ENCODE measurements at places on chromosomes 1 and 21.
A peak's percentile ranks its signal among the peaks of the same experiment; 100 is the strongest.

GRCh38 chr1:229627003-229627402, 956 bp downstream of the URB2 start:
- DNase-seq, result no peak

DNA sequence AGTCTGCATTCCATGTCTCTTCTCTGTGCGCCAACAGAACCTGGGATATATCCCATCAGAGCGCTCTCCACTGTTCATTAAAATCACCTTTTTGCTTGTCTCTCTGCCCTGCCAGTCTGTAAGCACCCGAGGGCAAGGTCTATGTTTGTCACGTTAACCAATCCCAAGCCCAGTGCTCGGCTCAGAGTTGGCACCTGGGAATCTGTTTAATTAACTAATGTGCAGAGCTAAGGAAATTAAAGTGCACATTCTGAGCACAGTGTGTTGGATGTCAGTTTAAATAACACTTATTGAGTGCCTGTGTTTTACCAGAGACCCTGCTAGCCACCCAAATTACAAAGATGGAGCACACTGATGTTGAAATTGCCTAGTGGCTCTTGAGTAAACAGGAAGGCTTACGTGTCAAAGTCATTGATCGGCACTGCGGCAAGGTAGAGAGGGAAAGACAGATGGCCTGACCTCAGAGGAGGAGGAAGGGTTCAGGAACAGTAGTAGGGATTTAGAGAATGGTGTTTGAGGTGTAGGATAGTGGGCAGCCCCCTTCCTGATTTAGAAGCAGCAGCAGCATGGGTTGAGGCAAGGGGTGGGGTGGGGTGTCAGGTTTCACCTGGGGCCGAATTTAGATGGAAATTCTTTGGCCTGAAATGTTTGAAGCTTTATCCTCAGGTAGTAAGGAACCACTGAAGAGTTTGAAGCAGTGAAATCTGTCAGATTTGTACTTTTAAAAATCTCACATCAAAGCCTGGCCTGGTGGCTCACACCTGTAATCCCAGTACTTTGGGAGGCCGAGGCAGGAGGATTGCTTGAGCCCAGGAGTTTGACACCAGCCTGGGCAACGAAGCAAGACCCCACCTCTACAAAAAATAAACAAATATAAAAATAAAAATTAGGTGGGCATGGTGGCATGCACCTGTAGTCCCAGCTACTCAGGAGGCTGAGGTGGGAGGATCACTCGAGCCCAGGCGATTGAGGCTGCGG, 7.7 kb downstream of the ARMH1 start:
- no peak for DNase-seq

DNA sequence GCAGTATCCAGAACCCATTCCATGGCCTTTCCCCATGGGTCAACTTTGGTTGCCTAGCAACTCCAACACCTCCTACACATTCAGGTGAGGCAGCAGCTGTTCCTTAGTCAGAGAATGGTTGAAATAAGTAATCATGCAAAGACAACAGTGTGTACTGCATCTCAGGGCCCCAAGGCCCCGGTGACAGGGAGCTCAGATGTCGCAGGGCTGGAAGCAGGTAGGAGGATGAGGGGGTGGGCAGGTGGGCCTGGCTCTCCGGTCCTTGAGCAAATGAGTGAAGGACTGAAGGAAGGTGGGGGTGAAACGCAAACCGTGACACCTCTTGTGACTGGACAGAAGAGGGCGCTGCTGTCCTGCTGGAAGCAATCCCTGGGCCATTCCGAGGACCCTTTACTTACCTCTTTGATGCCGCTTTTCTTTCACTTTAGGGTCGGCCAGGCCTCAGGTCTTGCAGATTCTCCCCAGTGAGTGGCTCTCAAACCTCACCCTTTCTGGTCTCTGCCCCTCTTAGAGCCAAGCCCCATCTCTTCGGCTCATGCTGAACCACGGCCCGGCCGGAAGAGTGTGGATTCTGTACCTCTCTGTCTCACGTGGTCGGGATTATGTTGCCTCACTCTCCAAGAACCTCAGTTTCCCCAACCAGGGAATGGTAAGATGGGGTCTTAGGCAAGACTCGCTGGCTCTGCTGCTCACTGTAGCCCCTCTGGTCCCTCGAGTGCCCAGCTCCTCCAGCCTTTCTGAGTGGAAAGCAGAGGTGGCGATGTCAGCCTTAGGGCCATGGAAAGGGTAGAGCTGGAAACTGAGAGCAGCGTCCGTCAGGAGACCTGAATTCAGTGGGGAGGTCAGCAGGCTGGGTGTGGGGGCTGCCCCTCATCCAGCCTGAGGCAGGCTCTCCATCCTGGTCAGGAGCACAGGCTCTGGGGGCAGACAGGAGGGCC, 5.6 kb upstream of the KCNA10 start:
- peak; percentile 77 for DNase-seq

- DNase-seq, result no peak
These were observed 13.9 kb downstream of the TPM3 start for GRCh38 chr1:154178013-154178412.

DNA sequence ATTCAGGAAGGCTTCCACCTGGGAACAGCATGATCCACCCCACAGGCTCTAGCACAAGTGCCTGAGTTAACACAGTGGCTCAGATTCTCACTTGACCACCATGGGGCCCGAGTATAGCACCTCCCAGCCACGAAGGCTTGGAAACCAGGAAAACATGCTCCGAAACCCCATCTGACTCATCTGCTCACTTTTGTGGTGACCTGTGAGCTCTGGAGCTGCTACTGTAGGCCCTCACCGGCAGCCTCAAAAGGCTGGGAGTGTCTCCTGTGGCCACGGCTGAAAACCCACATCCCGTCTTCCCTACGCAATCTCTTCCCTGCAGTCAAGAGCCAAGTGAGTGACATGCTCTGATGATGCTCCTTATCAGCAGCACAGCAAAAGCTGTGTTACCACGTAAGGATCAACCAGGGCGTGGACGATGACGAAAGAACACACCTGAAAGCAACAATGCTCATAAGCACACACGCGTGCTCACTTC, 81.4 kb downstream of the TGFBR3 start:
- DNase-seq, result no peak

DNA sequence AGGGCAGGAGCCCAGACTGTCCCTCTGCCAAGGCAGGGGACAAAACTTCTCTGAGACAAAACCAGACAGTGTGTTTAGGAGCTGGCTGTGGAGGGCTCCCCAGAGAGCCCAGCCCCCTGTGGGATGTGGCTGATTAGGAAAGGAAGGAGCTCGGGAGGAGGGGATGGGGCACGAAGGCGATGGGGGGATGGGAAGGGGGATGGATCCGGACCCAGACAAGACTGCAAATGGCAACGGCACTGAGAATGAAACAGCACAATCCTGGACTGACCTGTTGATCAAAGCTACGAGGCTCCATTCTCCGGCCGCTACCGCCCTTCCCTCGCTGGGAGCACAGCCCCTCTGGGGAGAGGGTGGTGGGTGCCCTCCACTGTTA, 33.1 kb downstream of the FOXO6 start:
- DNase-seq, result no peak

- DNase-seq, result peak; percentile 24
These were observed 16.3 kb downstream of the IER5 start for GRCh38 chr1:181104790-181105133.

DNA sequence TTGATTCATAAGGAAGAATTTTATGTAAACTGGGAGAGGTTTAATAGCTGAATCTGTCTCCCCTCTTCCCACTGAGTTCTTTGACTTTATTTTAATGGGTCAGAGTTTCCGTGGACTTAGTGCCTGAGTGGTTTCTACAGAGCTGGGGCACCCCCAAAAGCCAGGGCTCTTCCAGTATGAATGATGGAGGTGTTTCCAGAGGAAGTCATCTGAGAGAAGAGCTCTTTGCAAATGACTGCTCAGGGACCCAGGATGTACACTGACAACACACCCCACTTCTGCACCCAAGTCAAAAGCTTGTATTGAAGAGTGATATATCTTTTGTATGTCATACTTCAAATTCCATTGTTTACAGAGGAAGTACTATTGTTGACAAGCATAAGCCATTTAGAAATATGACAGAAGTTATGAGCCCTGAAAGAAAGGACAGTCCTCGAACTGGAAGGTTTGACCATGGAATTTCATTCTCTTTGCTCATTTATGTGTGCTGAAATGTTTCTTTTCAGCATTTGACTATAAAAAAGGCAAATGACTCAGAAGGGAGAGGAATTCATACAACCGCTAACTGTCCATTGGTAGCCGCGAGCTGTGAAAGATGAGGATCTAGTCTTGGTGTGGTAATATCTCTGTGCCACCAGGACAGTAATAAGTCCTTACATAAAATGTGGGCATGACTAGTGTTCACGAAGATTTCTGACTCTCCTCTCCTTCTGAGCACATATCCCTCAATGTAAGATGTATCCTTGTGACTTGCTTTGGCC, 25.4 kb upstream of the LMX1A start:
- DNase-seq, result no peak

DNA sequence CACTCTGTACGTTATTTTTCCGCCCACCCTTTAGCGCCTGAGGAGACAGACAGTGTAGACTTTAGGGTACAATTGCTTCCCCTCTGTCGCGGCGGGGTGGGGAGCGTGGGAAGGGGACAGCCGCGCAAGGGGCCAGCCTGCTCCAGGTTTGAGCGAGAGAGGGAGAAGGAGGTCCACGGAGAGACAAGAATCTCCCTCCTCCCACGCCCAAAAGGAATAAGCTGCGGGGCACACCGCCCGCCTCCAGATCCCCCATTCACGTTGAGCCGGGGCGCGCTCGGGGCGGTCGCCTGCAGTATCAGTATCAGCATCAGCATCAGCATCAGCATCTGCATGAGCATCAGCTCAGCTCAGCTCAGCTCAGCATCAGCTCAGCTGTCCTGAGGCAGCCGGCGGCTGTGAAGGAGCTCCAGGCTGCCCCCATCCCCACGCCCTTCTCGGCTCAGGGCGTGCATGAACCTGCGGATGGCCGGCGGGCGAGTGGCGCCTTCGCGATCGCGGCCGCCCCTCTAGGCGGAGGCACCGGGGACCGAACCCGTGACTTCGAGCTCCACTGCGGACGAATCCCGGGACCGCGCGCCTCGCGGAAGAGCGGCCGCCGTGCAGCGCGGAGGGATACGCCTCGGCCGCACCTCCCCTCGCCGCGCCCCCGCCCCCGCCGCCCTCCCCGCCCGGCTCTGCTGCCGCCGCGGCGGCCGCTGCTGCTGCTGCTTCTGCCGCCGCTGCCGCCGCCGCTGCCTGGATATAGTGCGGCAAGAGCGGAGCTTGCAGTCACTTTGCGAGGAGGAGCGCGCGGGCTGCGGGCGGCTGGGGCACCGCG, at the start of gene NCAM2:
NCAM2 (plus strand) TSS at position 774 of the 820 bp plus-strand sequence.
- no peak for DNase-seq

- DNase-seq, result no peak
These were observed 20.8 kb downstream of the DMBX1 start for GRCh38 chr1:46510341-46510997.

DNA sequence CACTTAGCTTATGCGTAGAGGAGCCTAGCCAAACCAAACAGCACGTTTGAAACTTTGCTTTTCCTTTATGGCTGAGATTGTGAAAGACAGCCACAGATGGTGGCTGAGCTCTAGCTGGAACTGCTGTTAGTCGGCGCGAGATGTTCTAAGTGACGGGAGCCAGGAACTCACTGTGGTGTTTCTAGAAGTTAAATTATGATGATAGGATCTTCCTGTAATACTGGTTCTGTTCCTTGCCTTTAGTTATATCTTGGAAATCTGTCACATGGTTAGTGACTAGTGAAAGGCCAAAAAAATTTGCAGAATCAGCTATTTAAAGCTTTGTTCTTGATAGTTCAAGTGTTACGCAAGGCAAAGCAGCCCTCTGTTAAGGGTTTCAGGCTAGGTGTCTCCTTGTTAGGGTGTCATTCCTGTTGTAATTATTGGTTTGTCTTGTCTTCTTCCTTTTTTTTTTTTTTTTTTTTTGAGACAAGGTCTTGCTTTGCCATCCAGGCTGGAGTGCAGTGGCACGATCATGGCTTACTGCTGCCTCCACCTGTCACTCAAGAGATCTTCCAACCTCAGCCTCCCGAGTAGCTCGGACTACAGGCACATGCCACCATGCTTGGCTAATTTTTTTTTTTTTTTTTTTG, 22.6 kb downstream of the AK4 start:
- peak; percentile 72 for DNase-seq

DNA sequence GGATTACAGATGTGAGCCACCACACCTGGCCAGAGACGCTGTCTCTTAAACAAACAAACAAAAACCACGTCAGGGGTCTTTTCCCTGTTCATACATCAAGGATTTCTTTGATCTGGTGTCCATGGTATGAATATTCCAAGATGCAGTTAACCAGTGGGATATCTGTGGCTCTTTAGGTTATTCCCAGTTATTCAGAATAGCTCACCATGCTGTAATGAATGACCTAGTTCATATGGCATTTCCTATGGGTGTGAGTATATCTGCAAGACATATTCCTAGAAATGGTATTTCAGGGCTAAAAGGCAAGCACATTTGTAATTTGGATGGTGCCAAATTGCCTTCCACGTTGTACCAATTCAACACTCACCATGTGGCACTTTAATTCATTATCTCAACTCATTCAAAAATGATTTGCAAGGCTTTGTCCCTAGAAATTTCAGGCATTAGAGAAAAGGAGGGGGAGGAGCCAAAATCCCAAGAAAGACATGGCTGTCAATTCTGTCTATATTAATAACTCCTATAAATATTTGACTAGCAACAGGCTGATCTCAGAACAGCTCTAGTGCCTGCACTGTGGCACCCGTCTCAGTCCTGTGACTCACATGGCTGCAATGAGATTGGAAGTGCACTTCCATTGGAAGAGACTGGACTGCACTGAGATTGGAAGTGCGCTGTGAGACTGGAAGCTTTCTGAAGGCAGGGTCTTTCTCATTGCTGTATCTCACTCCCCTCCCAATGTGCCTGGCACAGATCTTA, 6.0 kb upstream of the STMN1 start:
- no peak for DNase-seq

DNA sequence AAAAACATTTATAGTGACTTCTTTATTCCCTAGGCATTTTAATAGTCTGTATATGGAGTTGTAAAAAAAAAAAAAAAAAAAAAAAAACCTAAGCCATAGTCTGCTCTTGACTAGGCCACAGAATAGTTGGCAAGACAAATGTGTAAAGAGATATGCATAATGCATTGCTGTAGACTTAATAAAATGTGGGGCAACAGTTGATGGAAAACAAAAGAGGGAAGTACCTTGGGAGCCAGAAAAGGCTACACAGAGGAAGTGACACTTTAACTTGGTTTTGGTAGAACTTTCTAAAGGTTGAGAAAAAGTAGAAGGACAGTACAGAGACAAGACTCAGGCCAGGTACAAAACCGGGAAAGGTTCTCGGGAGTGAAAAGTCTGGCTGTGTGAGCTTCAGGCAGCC, 802.9 kb upstream of the ADAMTS5 start:
- DNase-seq, result no peak

DNA sequence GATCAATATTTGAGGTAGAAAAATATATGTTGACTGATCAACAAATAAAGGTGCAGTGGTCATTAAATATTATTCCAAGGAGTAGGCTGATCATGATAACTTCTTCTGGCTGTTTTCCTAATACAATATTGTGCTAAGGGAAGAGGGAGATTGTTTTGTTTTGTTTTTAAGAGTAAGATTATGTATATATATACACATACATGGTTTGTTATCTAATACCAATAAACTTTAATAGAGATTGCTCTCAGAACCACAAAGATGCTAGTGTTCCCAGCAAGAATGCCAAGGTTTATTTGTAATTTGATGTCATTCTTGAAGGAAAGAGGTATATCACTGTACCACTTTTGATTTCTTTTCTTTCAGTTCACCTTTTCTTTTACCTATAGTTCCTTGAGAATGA, 10.1 kb downstream of the CLCA2 start:
- no peak for DNase-seq

All from NCI-H1694 (cell line).